Lung (tissue), 17 donors: ENCODE measurements at places on chromosomes 11 and 22. TPM values are rescaled to one million over a fixed set of nuclear protein-coding genes. Genes with fewer than 3 reads are reported as not detected.

GRCh38 chr11:33897761-33898375 is 6.0 kb upstream of the LMO2 start:
- no peak for DNase-seq

GRCh38 chr22:20271114-20271994 is 3.2 kb upstream of the RTN4R start:
- no peak for DNase-seq
- peaks cover 7% of the 10 kb centered on the region for H3K4me1 ChIP-seq
- no peaks in the 10 kb centered on the region for H3K27me3 ChIP-seq
- no peaks in the 10 kb centered on the region for H3K36me3 ChIP-seq

GRCh38 chr11:134558916-134559601 is 147.0 kb upstream of the B3GAT1 start:
- H3K4me1 ChIP-seq = no peaks in the 10 kb centered on the region
- H3K27ac ChIP-seq = no peak overlapping the region
- no peak for DNase-seq
- H3K36me3 ChIP-seq = no peaks in the 10 kb centered on the region

- no peak overlapping the region for H3K27ac ChIP-seq
- H3K27me3 ChIP-seq = no peaks in the 10 kb centered on the region
- H3K36me3 ChIP-seq = no peaks in the 10 kb centered on the region
- no peak for DNase-seq
- no peak overlapping the region for H3K4me3 ChIP-seq
Measured at GRCh38 chr11:30990625-30991296, 378.8 kb downstream of the DCDC1 start.

GRCh38 chr11:71266114-71266833 is 13.9 kb upstream of the SHANK2 start:
- DNase-seq = no peak
- no peaks in the 10 kb centered on the region for H3K27me3 ChIP-seq
- no peaks in the 10 kb centered on the region for H3K36me3 ChIP-seq
- no peaks in the 10 kb centered on the region for H3K4me1 ChIP-seq
- H3K27ac ChIP-seq = no peak overlapping the region

- H3K36me3 ChIP-seq = no peaks in the 10 kb centered on the region
- H3K27me3 ChIP-seq = peaks cover 26% of the 10 kb centered on the region
- no peak overlapping the region for H3K4me3 ChIP-seq
- DNase-seq = no peak
Measured at GRCh38 chr11:61551634-61552033, 29.2 kb downstream of the SYT7 start.

The TSSK2 gene
- total RNA-seq = not detected

The CCS gene
- 35.9 TPM for total RNA-seq
